ENCODE measurements at places on chromosomes 1 and 21.

DNA sequence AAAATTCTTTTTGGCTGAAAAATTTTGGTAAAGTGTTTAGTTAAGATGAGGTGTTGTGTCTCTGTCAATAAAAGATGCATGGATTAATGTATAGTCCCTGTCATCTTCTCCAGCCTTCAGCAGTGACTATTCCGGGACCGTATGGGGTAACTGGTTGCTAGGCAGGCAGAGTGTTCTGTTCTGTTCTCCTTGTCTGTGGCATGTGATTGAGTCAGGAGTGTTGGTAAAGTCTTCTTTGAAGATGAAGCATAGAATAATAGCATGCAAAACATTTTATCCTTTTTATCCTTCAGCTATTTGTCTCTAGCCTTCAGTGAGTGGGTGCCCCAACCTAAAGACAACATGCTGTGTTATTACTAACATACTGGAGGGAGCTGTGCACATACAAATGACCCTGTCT is 74.6 kb downstream of the RGL1 start:
- DNase-seq = no peak

- peak; percentile 94 for DNase-seq
Measured at GRCh38 chr1:201461645-201462441, 7.1 kb downstream of the PHLDA3 start.

- no peak for DNase-seq
Measured at GRCh38 chr1:98021126-98021525, 100.3 kb upstream of the DPYD start.

DNA sequence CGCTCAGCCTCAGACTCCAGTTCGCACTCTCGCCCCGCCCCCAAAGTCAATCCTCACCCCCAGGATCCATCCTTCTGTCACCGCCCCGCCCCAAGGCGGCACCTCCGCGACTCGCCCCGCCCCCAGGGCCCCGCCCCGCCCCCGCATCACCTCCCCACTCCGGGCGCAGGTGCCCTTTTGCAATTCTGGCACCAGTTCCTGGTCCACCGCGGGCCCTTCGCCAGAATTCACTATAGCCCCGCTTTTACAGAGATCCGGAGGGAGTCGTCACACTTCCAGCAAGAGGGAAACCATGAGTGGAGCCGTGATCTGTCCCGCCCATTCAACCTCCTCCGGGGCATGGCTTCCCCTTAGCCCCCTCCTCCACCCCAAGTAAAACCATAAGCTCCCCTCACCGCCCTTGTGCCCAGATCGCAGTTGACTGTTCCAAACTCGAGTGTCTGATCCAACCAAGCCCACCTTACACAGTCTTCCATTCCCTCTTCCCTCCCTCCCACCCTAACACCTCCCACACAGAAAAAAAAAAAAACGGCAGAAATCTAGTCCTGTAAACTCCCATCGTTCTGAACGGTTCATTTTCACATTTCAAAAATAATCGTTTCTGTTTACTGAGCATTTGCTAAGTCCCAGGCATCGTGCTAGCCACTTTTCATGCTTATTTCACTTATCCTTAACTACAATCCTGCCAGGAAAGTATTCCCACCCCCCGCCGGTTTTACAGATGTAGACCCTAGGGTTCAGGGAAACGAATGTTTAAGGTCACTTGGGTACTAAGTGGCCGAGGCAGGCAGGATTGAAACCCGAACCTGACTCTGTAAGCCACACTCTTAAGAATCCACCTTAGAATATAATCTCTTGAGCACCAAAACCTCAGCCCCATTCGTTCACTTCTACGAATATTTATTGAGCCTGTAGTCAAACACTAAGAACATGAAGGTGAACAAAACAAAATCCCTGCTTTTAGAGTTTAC is 1.3 kb upstream of the DNAJC16 start:
- DNase-seq = no peak

- peak; percentile 14 for DNase-seq
Measured at GRCh38 chr1:234658138-234658537, 48.2 kb upstream of the IRF2BP2 start.

- DNase-seq = peak; percentile 46
Measured at GRCh38 chr1:231020139-231020601, 19.9 kb downstream of the FAM89A start.

- peak; percentile 90 for DNase-seq
Measured at GRCh38 chr1:14923727-14924452, 229.7 kb upstream of the TMEM51 start.

- DNase-seq = no peak
Measured at GRCh38 chr1:97572561-97572960, 348.3 kb downstream of the DPYD start.

DNA sequence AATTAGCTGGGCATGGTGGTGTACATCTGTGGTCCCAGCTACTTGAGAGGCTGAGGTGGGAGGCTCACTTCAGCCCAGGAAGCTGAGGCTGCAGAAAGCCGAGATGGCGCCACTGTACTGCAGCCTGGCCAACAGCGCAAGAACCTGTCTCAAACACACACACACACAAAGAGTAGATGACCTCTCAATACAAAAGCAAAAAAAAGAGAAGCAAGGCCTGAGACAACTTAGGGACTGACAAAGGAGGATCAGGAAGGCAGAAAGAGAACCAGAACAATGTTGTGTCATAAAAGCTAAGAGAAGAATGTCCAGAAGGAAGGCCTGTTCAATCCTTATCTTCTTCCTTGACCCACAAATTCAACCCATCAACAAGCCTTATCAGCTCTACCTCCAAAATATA is 18.5 kb downstream of the WASF2 start:
- no peak for DNase-seq

DNA sequence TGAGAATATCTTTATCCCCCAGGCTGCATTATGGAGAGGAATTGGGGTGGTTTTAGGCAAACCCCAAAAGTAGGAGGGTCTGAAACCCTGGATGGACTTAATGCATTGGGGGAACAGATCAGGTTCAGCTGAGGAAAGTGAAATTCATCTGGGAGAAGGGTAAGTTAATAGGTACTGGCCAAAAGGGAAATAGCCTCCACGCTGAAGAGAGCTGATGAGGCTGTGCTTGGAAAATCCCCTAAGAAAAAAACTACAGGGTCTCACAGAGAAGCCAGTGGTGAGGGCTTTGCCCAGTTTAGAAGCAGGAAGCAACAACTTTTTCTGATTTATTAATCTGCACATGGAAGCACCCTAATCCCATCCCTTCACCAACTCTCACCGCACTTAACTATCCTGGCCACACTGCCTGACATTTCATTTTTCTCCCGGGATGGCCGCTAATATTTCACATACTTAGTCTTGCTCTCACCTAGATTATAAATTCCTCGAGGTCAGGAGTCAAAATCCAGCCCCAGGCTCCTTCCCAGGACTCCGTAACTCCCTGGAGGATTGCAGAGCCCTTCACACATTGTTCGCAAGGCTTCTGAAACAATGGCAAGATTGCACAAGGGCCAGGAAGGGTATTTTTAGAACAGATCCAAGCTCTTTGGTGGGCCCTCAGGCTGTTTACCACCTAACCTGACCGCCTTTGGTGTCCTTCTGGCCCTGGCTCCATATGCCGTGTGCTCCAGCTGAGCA is 60.9 kb upstream of the TARBP1 start:
- DNase-seq = no peak

GRCh38 chr1:111747282-111747734 is 8.1 kb upstream of the INKA2 start:
- DNase-seq = peak; percentile 83

DNA sequence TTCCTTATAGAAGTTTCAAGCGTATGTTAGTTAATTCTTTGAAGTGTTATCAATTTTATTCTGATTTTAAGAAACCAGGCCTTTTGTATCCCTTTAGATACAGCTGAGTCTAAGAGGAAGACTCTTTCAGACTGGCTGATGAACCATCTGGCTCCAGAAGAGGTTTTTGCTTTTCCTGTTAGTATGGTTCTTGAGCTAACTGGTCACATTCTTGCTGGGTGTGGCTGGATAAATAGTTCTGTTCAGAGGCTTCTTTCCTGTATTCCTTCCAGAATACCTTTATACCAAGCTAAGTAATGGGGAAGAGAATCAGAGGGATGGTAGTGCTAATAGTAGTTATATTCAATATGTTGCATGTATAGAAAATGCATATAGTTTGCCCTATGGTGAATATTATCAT is 12.4 kb downstream of the HS2ST1 start:
- no peak for DNase-seq
